ENCODE measurements at places on chromosomes 5 and 9. TPM values are rescaled to one million over a fixed set of nuclear protein-coding genes. Genes with fewer than 3 reads are reported as not detected.

The AGXT2 gene
- total RNA-seq, result not detected

DNA sequence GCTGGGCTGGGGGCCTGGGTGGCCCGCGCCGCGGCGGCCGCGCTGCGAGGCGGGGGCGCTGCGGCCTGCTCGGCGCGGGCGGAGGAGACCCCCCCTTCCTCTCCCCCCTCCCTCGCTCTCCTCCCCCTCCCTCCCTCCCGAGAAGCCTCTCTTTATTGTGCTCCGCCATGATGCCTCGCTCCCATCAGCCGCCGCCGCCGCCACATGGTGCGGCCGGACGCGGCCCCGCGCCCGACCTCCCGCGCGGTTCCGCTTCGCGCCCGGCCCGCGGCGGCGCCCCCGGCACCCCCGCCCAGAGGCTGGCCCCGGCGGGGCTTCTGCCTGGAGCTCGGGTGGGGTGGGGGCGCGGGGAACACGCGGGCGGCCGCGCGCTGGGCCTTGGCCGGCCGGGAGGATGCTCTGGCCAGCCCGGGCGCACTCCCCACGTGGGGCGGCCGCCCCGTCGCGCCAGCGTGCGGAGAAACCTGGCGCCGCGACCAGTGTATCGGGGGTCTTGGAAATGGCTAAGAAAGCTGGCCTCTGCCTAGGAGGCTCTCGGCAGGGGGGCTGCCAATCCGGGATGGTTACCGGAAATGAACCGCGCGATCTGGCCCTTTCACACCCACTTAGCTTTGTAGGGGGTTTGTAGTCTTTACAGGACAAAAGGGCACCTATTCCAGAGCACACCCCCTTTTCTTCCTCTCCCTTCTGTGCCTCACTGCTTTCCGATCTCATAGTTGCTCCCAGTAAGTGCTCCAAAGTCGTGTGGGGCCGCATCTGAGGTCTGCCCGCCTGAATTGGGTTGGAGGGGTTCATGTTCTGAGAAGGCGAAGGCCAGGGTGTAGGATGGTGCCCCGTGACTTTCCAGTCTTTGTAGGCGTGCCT is 1.0 kb downstream of the SET start:
- DNase-seq, result peak; percentile 67

- DNase-seq, result no peak
These were observed 10.0 kb downstream of the MAP1B start for GRCh38 chr5:72117307-72117706.

- peak; percentile 10 for DNase-seq
These were observed 236.0 kb downstream of the CD180 start for GRCh38 chr5:66960369-66961137.

The PCDHB14 gene
- total RNA-seq, result 0.24 TPM

- peak; percentile 50 for DNase-seq
These were observed 1.0 kb upstream of the PTBP3 start for GRCh38 chr9:112334432-112334841.

DNA sequence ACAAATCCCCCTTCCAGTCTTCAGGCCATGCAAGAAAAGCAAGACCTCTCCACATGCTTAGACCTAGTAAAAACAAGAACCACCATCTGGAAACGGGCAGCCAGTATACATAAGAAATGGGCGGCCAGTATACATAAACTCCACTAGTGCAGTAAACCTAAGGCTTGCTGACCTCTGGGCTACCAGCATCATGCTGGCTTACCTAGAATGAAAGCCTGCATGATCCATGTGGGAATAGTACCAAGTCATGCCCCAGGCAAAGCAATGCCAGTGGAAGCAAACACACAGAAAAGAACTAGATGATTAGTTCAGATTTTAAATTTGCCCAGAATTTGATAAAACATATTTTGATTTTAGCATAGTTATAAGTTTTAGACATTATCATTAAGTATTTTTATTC is 1346.4 kb downstream of the EFNA5 start:
- DNase-seq, result no peak

- DNase-seq, result peak; percentile 89
These were observed 298.4 kb upstream of the PRDM9 start for GRCh38 chr5:23208959-23209431.

DNA sequence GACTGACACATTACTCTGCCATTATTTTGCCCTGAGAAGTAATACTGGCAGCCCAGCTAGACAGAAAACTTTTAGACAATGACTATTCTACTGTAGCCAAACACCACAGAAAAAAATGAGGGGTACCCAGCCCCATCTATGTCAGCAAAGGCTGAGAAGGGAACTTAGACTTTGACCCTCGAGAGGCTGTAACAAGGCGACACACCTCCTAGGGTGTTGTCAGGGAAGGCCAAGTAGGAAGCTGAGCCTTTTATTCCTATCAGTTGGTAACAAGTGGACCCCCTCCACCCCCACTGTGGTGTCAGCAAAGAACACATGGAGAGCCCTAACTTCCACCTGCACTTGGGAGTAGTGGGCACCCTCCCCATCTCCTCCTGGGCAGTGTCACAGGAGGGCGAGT is 55.6 kb downstream of the SPTLC1 start:
- no peak for DNase-seq
